ENCODE measurements at places on chromosomes 1 and 21.

DNA sequence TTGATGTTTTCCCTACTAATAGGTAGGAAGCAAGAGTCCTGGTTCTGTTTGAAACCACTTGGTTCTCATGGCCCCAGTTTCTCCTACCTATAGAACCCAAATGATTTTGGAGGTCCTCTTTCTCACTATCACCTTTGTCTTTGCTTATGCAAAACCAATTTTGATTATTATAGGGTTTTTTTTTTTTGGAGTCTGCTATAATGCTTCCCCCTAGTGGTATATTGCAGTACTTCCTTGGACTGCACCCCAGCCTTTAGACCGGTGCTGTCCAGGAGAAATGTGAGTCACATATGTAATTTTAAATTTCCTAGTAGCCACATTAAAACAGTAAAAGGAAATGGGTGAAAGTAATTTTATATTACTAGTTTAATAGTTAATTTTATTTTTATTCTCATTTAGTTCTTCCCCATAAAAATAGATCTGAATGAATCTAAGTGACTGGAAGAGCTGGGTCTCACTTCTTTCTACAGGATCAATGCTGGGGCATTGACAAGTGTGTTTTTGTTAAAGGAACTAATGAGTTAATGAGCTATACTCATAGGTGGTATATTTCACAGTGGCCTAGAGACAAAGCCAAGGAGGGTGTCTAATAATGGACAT lies 10.6 kb downstream of the FCMR start:
- no peak for DNase-seq

DNA sequence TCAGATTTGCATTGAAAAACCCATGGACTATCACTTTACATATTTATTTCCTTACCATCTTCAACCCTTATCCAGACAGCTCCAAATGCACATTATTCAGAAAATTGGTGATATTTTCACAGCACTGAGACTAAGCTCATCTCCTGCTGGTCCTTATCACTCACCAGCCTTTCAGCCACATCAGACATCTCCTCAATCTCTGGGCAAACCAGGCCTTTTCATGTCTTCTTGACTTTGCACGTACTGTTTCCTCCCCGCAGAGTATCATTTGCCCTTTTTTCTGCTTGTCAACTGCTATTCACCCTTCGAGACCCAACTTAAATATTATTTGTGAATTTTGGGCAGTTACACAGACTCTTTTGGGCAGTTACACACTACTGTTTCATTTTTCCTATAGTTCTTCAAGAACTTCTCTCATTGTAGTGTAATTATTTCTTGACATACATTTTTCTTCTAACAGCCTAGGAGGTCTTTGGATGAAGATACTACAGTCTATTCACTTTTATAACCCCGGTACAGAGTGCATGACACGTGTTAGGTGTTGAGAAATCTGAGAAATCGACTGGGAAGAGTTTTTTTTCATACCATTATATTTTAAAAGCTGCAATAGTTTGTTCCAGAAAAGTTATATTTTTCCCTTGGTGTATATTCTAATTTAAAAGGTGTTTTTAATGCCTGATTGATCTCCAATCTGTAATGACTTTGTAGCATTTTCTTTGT lies 98.0 kb downstream of the FGGY start:
- no peak for DNase-seq

- DNase-seq: no peak
Observed at GRCh38 chr1:179493323-179493722, 82.4 kb downstream of the NPHS2 start.

DNA sequence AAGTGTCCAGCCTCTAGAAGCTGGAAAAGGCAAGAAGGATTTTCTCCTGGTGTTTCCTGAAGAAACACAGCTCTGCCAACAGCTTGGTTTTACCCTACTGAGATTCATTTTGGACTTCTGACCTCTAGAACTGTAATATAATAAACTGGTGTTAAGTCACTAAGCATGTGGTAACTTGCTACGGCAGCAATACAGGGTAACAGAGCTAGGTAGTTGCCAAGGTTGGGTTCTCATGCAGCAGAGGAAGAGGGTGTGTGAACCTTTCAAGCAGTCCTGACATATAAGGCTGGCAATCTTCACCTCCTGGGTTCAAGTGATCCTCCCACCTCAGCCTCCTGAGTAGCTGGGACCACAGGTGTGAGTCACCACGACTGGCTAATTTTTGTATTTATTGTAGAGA lies 36.0 kb downstream of the GNG4 start:
- DNase-seq: no peak

DNA sequence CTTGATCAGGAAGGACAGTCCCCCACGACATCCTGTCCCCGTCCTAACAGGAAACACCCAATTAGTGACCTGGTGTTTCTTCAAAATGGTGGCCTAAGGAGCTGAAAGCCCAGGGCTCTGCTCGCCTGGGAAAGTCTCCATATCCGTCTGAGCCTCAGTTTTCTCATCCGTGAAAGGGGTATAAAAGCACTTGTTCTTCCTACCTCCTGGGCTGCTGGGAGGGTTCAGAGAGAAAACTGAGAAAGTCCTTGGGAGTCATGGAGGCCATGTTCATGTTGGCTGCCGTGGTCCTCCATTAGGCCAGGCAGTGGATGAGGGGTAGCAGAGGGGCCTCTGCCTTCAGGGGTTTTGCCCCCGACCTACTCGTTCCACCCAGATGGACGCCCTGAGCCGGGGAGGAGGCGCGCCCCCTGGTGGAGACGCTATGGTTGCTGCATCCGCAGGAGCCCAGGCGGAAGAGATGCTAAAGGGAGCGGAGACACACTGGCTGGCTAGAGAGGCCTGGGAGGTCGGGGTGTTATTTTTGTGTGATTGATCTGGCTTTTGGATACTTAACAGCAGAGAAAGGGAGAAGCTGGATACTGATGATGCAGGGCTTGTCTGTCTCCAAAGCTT lies 113.5 kb downstream of the PRDM2 start:
- DNase-seq: peak; percentile 71

DNA sequence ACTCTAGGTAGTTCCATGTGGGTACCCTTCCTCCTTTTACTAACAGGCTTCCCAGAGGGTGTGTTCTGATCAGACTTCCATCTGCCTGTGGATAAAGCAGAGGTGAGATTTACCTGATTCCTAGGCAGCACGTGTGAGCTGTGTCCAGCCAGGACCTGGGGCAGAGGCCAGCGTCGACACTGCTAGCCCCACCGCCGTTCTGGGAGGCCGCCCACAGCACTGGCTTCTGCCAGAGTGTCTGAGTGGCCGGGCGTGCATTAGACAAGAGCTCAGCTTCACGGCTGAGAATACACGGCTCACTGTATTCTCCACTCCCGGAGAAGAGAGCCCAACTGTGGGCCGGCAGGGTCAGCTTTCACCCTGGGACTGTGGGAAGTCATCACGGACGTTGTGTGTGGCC lies 82.5 kb downstream of the PRDM16 start:
- DNase-seq: no peak

DNA sequence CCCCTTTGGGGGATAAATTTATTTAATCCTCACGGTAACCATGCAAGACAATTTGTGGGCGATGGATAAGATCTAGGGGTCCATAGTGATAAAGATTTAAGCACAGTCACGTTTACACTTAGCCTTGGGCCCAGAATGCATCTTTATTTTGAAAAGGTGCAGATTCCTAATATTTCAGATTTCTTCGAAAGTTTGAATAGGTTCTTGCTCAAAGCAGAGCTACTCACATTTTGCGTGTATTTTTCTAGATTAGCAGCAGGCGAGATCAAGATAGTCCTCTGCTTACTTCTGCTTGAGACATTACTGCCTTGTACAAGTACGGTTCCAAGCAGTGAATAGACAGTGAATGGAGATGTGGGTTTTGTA lies 647 bp downstream of the TSEN15 start:
- no peak for DNase-seq

All from activated naive CD8-positive, alpha-beta T cell treated with anti-CD3 and anti-CD28 coated beads, Interleukin-2, amount 50 U/mL, for 24 hours (primary cell).